ENCODE measurements at places on chromosomes 1 and 21. TPM values are rescaled to one million over a fixed set of nuclear protein-coding genes. Genes with fewer than 3 reads are reported as not detected.
A peak's percentile ranks its signal among the peaks of the same experiment; 100 is the strongest.

Gene ANKRD35
- 1.0 TPM for total RNA-seq

Gene LYPD8
- not detected for total RNA-seq

Gene PLCH2
- 2.5 TPM for total RNA-seq

Gene ZNF695
- 0.44 TPM for total RNA-seq

Gene C4BPA
- total RNA-seq: not detected

Gene HTR1D
- total RNA-seq: not detected

Gene NHLH2
- total RNA-seq: not detected

DNA sequence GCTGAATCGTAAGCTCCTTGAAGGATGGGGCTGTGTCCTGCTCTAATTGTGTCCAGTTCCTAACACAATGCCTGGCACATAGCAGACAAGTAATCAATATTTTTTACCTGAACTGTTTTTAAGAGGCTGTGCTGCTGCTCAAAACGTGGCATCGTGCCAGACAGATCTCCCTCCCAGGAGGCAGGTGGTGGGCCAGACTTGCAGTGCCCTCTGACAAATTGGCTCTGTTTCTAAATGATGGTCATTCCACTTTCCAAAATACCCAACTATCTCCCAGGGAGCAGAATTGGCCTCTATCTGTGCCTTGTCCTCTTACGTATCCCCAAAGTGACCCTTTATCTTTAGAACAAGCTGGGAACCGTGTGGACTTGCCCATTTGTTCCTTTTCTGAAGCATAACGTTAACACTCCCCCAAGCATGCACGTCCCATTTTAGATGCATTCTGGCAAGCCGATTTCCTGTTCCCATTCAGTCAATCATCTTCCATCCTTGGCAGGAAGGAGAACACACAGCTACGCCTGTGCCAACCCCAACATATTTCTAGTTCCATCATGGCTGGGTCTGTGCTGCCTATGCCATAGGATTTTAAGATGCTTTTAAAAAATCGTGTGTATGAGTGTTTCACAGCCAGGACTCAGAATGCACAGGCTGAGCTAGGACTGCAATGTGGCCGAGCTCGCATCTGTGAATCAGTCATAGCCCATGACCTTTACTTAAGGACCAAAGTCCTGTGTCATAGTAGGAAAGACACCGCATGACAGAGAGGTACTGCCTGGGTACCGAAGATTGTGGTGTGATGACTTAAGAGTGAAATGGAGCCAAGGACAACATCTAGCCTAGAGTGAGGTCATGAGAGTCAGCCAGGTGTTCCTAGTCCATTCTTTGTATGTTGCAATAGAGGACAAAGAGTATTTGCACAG, 408.6 kb downstream of the PRDM2 start:
- DNase-seq: no peak

- no peak for DNase-seq
Measured at GRCh38 chr1:2787163-2787911, 14.2 kb downstream of the TTC34 start.

GRCh38 chr1:78493451-78493850, 2.7 kb downstream of the PTGFR start:
- DNase-seq: no peak

- DNase-seq: no peak
Measured at GRCh38 chr1:224592636-224593582, 23.2 kb upstream of the CNIH3 start.

DNA sequence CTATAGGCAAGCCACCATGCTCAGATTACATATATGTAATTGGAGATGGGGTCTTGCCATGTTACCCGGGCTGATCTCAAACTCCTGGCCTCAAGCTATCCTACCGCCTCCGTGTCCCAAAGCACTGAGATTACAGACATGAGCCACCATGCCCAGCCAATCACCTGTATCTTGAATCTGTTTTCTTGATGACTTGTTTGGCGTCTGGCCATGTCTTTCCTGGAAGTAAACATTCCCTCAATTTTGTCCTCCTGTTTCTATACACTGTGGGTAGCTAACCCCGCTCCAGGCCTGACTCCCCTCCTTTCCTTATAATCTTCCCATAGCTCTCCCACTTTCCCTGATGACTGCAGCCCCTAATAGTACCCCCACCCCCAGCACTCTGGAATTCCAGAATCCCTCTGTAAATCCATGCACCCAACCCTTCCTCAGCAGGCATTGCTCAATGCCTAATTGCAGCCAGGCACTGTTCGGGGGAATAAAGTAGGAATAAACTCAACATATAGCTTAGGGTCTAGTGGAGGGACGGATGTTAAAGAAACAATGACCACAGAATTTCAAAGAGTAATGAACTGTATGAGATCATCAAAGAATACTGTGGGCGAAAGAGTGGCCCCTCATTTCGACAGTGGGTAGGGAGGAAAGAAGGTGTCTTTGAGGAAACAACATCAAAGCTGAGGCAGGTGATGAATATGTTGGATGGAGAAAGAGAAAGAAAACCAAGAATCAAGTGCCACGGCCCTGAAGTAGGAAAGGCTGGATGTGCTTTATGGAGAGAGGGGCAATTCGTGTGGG, 161.5 kb downstream of the ADSS2 start:
- no peak for DNase-seq

GRCh38 chr1:25909040-25909439, 2.8 kb upstream of the STMN1 start:
- no peak for DNase-seq

DNA sequence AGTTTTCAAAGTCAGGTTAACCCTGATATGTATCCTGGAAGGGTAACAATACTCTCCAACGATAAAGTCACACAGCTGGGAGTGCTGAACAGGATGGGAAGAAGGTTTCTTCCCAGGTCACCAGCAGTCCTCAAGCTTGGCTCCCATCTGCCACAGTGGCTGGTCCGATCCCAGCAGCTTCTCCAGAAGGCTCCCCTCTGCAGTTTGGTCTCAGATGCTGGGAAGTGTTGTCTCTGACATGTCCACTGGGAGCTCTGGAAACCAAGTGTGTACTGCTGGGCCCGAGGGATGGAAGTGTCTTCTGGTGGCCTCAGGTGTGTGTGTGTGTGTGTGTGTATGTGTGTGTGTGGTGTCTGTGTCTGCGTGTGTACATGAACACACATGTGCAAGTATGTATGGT, 16.4 kb upstream of the GNL2 start:
- no peak for DNase-seq

DNA sequence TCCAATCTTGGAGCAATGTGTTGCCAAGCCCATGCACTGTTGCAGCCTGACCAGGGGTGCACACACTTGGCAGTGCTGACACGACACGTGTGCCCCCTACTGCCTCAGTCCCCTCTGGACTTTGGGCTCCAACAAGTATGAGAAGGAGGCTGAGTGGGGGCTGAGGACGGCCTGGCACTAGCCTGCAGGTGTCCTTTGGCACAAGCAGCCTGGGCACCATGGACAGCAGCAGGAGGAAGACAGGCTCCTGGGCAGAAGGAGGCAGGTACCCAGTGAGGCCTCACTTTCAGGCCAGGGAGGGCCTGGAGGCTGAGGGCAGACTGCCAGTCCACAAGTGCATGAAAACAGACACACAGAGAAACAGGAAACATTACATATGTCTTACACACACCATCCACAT, 1702.9 kb upstream of the B3GALT2 start:
- DNase-seq: no peak

- no peak for DNase-seq
Measured at GRCh38 chr21:15695241-15695640, 34.5 kb upstream of the USP25 start.

DNA sequence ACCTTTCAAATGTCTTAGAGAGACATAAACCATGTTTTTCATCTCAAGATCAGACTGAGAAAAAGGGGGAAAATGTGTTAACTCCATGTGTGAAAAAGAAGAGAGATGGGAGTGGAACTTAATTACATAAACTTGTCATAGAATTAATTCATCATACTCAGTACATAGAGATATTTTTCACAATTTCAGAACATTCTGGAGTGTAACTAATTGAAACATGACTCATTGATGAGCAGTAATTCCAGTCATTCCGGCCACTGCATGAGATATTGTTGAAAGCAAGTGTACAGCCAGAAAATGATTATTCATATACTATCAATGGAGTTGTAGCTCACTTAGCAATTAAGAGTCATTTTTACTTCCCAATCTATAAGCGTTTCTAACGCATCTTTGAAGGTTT, 739.3 kb downstream of the LTN1 start:
- no peak for DNase-seq

GRCh38 chr1:22452481-22452957, 868 bp downstream of the ZBTB40 start:
- no peak for DNase-seq

DNA sequence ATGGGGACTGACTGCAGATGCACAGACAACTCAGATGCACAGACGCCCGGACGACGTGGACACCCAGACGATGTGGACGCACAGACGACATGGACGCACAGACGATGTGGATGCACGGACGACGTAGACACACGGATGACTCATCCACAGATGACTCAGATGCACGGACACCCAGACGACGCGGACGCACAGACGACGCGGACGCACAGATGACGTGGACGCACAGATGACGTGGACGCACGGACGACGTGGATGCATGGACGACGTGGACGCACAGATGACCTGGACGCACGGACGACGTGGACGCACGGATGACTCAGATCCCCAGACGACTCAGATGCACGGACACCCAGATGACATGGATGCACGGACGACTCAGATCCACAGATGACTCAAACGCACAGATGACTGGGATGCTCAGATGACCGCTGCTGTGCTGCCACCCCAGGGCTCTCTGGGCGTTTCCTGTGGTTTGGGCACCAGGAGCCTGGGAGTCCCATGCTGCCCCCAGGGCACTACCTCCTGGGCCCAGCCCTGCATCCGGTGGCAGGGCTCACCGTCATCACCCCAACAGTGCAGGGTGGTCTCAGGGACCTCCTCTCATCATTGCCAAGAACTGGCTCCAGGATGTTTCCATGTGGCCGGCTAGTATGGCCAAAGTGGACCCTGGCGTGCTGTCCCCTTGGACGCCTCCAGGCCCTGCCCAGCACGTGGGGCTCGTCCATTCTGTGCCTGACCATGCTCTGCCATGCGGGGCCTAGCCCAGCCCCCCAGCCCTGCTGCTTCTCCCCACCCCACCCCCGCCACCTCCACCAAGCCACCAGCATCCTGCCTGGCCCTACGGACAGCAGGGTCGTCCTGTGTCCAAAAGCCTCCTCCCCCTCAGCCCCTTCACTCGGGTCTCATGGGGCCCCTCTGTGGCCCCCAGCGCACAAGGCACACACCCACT, 14.0 kb downstream of the FAAP20 start:
- no peak for DNase-seq

- DNase-seq: no peak
Measured at GRCh38 chr1:36739703-36740289, 257.1 kb upstream of the CSF3R start.

GRCh38 chr1:818618-819291, 105.0 kb upstream of the SAMD11 start:
- DNase-seq: no peak

DNA sequence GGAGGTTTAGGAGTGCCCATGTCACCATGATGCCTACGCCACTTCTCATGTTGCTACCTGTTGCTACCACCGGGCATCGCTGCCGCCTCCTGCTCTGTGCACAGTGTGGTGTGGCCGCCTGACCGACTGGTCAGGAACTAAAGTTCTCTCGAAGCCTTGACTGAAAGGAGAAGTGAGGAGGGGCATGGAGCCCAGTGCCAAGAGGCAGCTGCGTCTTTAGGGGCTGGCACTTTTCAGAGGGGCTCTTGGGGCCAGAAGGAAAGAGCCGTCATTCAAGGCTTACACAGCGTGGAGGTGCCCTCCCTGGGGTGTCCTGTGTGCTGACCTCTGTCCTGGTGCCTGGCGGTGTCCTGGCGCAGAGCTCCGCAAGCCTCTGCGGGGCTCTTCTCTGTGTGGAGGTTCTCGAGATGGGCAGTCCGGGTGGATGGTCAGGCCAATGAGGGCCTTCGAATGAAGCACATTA, 57.2 kb downstream of the ADARB1 start:
- no peak for DNase-seq

GRCh38 chr1:210260096-210260495, 27.5 kb downstream of the SERTAD4 start:
- DNase-seq: no peak

- DNase-seq: no peak
Measured at GRCh38 chr1:119204961-119205357, 64.5 kb upstream of the WARS2 start.

- no peak for DNase-seq
Measured at GRCh38 chr21:39176271-39176709, 7.0 kb downstream of the PSMG1 start.

DNA sequence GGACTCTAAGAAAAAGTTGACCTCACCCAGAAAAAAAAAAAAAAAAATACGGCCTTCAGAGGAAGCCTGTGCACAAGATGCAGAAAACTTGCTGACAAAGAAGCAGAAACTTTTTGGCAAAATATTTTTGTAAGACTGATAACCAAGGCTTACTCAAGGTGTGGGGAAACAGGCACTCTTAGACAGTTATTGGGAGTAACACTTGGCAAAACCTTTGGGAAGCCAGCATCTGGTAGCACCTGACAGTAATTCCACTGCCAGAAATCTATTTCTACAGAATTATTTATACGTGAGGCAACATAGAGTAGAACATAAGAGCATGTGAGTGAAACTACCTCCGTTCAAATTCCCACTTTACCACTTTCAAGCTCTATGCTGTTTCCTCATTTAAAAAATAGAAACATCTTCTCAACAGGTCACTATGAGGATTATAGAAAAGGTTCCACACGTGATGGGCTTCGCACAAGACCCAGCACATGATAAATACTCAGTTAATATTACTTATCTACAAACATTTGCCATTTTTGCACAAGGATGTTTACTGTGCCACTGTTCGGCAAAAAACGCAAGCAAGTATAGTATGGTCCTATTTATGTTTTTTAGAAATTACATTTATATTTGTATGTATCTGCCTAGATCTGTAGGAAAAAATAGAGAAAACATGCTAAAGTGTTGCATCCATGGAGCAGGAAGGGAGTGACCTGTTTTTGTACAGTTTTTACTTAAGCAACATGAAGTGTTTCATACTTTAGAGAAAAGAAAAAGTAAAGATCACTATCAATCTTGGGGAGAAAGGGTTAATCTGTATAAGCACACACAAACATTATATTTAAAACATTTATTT, 22.2 kb downstream of the MRPL39 start:
- no peak for DNase-seq

DNA sequence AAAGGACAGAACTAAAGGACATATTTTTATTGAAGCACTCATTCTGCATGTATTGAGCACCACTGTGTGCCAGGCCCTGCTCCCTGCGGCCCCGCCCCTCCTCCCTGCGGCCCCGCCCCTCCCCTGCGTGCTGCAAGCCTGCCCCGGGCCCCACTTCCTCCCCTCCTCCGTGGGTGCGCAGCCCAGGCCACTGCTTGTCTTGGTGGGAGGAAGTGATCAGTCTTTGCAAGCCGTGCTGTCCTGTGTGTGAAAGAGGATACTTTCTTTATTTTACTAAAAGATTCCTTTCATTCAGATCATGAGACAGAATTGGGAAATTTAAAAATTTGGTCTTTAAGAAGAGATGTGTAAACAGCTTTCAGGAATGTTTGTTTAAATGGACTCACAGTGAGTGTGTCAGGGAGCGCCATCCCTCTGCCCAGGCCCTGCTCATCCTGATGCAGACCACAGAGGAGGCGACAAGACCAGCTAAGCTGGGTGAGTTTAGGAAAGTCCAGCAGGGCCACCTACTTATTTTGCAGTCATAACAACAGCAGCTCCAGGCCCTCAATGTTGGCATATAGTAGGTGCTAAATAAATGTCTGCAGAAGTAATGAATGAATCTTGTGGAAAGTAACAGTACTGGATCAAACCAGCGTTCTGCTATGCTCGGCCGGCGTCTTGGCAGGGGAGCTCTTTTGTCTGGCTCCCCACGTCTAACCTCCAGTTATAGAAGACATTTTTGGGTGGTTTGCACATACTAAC, 88.3 kb upstream of the SELENON start:
- peak; percentile 63 for DNase-seq

GRCh38 chr1:67722292-67722944, 37.4 kb downstream of the GADD45A start:
- DNase-seq: no peak
